Kidney (tissue), 22 donors: ENCODE measurements at places on chromosomes 4 and X. TPM values are rescaled to one million over a fixed set of nuclear protein-coding genes. Genes with fewer than 3 reads are reported as not detected.

MAOB gene
- polyA plus RNA-seq, result 91.8 TPM

- DNase-seq, result peak; percentile 61
Observed at GRCh38 chr4:153241970-153242838, 38.0 kb downstream of the TRIM2 start.

GRCh38 chr4:27223326-27223725, 362.7 kb downstream of the STIM2 start:
- no peak for DNase-seq

DNA sequence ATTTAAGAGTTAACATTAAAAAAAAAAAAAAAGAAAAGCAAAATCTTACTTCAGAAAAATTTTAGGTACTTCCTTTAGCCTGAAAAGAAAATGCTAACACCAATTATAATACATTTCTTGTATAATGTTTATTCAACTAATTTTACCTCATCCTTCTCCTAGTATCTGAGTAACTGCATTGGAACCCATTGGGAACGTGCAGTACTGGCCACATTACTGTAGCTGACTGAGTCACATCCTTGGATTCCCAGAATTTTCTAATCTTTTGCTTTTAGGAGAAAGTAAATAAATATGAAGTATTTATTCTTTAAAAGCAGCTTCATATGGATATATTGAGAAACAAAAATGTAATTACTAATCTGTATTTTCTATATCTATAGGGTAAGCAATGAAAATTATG, 82.6 kb upstream of the SLITRK2 start:
- no peak for DNase-seq

GRCh38 chr4:5707778-5708448, 446 bp downstream of the EVC2 start:
- DNase-seq, result no peak

- DNase-seq, result no peak
Observed at GRCh38 chrX:119155416-119156035, 27.9 kb upstream of the KIAA1210 start.

- peak; percentile 21 for DNase-seq
Observed at GRCh38 chrX:9148615-9149399, 114.9 kb upstream of the FAM9B start.

EDA2R gene
- polyA plus RNA-seq, result 0.71 TPM

DNA sequence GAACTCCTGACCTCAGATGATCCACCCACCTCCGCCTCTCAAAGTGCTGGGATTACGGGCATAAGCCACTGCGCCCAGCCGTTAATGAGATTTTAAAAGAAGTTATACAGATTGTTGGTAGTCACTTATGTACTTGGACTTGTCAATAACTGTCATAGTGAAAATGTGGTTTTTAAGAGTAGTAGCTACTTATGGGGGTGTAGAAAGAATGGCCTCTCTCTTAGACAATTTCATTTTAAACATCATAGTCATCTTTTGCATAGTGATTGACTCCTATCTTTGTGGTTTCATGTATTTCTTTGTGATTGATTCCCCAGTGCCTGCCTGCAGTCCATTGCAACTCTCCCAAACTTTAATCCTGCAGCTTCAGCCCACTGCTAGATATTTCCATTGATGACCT, 17.4 kb downstream of the FAM199X start:
- no peak for DNase-seq
